ENCODE measurements at places on chromosomes 5 and 9. TPM values are rescaled to one million over a fixed set of nuclear protein-coding genes. Genes with fewer than 3 reads are reported as not detected.

WDR31 gene
- 7.5 TPM for total RNA-seq

RANBP3L gene
- total RNA-seq, result 2.7 TPM

LHX2 gene
- total RNA-seq, result 0.17 TPM

MYOZ3 gene
- 5.6 TPM for total RNA-seq

PCDHGA11 gene
- total RNA-seq, result 3.1 TPM

CCDC192 gene
- not detected for total RNA-seq

NUDT2 gene
- total RNA-seq, result 23.4 TPM

SNCAIP gene
- 2.1 TPM for total RNA-seq

IL3 gene
- not detected for total RNA-seq

RUSC2 gene
- total RNA-seq, result 30.7 TPM

IFNK gene
- not detected for total RNA-seq

MRPS2 gene
- 37.5 TPM for total RNA-seq

LPAR1 gene
- total RNA-seq, result 42.8 TPM

All from right cardiac atrium (tissue), 5 donors.